ENCODE measurements at places on chromosomes 1 and 21. TPM values are rescaled to one million over a fixed set of nuclear protein-coding genes. Genes with fewer than 3 reads are reported as not detected.
A peak's percentile ranks its signal among the peaks of the same experiment; 100 is the strongest.

DNA sequence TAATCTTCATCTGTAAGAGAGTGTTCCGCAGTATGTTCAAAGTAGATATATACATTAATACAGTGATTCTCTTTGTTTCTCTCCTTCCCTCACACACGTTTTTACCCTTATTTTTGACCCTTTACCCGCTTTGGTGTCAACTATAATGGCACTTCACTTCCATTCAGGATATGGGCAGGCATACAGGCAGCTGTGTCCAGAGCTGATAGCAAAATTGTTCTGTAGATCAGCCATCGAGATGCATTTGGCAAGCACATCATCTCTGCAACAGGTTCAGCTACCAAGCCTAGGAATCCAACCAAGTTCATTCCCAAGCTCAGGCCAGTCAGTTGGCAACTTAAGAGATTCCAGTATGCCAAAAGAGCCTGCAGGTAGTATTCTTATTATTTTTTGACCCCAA lies 74.8 kb downstream of the FNBP1L start:
- peak; percentile 86 for DNase-seq

DNA sequence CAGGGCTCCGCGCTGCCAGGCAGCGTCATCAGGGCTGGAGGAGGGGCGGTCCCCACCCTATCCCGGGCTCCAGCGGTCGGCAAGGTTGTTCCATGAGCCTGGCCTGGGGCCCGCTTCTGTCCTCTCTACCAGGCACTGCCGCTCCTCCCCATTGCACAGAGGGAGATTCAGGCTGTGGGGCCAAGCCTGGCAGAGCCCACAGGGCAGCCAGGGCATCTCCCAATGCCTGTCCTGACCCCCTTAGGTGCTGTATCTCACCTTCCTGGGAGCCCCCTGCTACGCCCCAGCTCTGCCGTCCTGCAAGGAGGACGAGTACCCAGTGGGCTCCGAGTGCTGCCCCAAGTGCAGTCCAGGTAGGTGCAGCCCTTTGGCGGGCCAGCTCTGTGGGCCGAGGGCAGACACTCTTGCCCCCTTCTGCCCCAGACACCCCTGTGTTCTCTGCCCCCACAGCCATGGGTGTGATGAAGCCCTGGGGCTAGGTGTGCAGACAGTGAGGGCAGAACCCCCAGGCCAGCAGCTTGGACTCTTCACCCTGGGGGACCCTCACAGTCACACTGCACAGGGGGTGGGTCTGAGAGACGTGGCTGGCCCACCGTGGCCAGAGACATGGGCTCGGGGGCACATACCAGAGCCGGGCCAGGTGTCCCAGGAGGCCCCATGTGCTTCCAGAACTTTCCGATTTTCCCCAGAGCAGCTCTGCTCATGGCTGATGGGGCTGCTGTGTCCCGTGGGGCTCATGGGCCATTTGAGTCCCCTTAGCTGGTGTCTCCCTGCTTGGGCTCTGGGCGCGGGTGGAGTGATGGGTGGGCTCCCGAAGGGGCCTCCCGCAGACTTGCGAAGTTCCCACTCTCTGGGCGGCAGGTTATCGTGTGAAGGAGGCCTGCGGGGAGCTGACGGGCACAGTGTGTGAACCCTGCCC lies 1.6 kb downstream of the TNFRSF14 start:
- no peak for DNase-seq

DNA sequence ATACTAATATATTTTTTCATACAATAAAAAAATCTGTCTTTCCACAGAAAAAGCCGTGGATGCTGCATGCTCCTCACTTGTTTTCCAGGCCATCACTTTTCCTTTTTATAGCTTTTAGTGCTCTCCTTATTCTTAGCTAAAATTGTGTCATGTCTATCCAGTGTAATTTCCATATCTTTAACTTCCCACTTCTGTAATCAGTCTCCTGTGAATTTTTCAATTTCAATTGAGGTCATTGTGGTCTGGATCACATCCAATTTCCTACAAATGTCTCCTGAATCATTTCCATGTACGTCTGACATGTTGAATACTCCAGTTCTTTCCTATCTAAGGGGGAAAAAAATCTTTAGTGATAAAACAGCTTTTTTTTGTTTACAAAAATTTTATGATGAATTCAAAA lies 838.2 kb upstream of the B3GALT2 start:
- DNase-seq: peak; percentile 94

DNA sequence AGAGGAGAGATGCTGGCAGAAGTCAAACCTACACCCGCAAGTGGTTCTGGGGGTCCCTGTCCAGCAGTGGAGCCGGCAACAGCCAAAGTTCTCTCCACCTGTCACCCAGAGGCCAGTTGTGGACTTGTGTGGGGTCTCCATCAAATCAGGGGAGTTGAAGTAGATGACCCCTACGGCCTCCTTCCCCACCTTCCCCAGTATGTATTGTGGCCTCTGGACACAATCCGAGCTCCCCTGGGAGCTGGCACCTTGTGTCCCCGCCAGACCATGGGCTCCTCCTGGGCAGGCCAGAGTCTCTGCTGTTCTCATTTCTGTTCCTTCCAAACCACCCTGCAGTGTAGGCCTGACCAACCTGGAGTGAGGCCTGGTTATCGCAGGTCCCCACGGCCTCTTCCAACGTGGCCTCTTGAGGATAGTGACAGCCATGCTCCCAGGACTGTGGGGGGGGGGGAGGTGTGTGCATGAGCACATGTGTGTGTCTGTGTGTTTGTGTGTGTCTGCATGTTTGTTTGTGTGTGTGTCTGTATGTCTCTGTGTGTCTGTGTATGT lies 246.4 kb downstream of the MATN1 start:
- no peak for DNase-seq

- no peak for DNase-seq
Measured at GRCh38 chr1:157988002-157988401, 5.4 kb upstream of the KIRREL1 start.

GRCh38 chr1:13908128-13908527 lies 208.1 kb downstream of the PRDM2 start:
- DNase-seq: no peak

- DNase-seq: no peak
Measured at GRCh38 chr1:24878045-24878444, 52.0 kb downstream of the RUNX3 start.

- DNase-seq: no peak
Measured at GRCh38 chr21:23607782-23608431, 1999.4 kb downstream of the MRPL39 start.

DNA sequence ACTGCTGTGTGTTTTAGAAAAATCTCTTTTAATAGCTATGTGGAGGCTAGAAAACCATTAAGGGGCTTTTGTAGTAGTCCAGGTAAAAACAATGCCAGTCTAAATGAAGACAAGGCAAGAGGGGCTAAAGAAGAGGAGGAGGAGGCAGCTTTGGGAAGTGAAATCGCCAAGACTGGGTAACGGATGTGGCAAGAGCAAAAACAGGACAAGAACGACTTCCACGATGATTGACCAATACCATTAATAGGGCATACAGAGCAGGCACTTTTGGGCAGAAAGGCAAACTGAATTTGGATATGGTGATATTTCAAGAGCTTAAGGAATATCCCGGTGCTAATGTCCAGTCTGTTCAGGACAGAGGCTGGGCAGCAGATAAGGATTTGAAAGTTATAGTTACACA lies 22.0 kb downstream of the COA6 start:
- no peak for DNase-seq

GRCh38 chr1:177907000-177907399 lies 62.9 kb downstream of the SEC16B start:
- no peak for DNase-seq

The RAB25 gene
- not detected for polyA plus RNA-seq

The OLFM3 gene
- polyA plus RNA-seq: not detected

All from endothelial cell of umbilical vein (primary cell).